CMK (cell line): ENCODE measurements at places on chromosomes 3 and 15.

- DNase-seq: no peak
Observed at GRCh38 chr3:149894205-149894604, 76.5 kb downstream of the PFN2 start.

DNA sequence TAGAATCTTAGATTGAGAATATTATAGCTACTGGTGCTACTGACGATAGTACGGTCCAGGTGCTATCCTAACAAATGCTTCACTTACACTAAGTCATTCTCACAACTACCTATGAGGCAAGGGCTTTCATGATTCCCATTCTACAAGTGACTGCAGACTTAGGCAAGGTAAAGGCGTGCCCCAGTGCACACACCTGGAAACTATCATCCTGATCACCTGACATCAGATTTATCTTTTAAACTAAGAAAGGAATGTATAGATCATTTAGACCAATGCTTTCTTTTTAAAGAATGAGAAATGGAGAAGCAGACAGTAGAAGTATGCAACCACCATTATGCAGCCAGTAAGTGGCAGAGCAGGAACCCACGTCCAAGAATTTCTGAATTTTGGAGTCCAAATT lies 59.2 kb upstream of the LRRN1 start:
- no peak for DNase-seq

GRCh38 chr15:69298354-69298696 lies 387 bp upstream of the PAQR5 start:
- DNase-seq: no peak

DNA sequence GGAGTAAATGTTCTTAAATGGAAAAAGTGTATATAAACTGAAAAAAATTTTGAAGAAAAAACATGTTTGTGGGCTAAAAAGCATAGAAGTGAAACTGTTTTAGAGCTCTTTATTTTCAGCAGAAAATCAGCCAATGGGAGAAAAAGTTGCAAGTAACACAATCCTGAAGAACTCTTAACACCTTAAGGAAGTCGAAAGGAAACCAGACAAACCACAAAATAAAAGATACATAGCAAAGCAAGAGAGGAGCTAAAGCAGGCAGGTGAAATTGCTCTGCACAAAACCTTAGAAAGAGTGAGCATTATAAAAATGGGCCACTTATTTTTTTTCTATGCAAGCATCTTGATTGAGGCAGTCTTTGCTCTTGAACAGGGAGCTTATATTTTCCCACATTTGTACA lies 300.5 kb downstream of the RAP2B start:
- DNase-seq: no peak

DNA sequence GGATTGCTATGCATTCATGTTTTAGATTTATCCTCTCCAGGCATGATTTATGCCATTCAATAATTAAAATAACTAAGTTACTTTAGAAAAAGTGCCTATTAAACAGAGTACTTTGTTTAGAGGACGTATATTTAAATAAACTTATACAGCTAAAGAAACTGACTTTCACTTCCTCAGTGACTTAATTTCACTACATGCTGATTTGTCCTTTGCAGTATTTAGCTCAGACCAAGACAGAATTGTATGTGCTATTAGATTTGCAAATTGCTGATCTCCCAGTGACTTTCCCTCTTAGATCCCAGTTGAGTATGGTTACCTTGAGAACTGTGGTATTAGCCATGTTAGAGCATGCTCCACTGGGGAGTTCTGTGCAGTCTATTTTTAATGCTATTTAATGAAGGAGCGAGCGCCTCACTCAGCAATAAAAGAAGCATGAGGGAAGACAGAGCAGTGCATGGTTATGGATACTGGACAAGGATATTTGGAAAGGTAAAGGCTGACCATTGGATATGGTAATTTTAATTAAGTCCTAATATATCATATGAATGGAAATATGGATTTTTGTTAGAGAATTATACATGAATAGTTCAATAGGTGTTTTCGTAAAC lies 2.7 kb downstream of the ARPP21 start:
- no peak for DNase-seq
